Left renal cortex interstitium (tissue), 4 donors: ENCODE measurements at places on chromosomes 2 and 18.
A peak's percentile ranks its signal among the peaks of the same experiment; 100 is the strongest.

DNA sequence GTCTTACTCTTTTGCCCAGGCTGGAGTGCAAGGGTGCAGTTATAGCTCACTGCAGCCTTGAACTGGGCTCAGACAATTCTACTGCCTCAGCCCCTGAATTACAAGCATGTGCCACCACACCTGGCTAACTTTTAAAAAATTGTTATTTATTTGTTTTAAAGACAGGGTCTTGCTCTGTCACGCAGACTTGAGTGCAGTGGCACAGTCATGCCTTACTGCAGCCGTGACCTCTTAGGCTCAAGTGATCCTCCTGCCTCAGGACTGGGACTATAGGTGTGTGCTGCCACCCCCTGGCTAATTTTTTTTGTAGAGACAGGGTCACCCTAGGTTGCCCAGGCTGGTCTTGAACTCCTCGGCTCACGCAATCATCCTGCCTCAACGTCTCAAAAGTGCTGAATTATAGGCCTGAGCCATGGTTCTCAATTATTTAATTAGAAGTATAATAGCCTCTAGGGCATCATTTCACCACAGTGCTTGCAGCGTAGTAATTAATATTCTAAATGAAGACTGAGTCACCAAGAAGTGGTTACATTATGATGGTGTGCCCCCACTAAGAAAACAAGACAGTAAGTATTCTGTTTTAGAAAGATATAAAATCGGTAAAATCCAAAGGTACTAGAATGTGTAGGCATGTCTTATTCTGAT lies 69.6 kb downstream of the EML4 start:
- DNase-seq = no peak

GRCh38 chr2:175253871-175254270 lies 72.4 kb upstream of the ATP5MC3 start:
- DNase-seq = no peak

DNA sequence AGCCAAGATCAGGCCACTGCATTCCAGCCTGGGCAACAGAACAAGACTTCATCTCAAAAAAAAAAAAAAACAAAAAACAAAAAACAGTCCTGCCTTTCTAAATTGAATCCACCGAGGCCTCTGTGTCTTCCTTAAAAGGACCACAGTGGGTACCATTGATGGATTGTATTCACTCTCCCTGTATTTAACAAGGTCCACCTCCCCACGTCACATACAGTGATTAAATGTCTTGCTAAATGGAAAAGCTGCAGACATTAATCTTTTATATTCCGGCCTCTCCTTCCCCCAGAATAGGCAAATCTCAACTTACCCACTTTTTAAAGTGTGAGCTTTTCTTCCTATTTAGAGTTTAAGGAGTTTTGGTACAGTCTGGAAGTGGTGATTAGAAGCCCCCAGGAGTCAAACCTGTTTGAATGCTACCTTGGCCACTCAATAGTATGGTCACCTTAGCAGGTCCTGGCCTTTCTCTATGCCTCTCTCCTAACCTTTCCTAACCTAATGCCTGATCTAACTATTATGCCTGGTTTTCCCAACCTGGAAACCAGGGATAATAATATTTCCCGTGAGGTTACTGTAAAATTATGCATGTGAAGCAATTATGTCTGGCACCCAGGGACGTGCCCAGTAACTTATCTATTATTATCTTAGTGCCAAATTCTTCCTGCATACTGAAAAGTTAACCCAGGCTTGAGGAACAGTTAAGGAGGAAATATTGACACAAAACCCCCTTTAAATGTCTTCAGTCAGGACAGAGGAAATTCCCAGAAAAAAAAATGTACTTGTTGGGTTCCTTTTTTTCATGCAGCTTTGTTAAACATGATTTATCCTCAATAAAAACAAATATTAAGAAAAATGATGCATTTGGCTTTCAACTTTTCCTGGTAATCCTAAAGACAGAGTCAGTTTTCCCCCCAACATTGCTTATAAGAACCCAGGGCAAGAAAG lies 3.1 kb downstream of the NFE2L2 start:
- peak; percentile 17 for DNase-seq

- DNase-seq = no peak
These were observed 3.0 kb downstream of the SH2D6 start for GRCh38 chr2:85421260-85422071.

DNA sequence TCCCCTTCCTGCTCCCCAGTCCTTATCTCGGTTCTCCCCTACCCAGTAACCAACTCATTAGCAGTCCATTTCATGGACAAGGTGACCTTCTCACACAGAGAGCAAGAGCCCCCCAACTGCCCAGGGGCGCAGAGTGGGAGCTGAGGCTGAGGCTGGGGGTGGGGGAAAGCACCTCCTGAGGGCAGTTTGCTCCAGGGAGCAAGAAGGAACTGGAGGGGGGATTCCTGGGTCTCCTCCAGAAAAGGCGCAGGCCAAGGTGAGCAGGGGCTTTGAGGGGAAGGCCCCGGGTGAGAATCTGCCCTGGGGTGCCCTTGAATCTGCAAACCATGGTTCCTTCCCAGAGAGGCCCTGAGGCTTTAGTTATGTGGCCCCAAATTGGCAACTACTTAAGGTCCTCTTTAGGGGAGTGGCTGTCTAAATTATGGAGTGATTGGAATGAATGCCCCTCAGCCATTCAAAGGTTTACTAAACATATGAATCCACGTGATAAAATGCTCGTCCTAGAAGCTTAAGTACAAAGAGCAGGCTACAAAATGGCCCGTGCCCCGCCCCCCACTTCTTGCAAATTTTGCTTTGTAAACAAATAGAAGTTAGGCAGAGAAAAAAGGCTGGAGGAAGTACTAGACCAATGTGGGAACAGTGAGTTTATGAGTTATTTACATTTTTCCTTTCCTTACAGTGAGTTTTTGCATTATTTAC lies 123.5 kb upstream of the HS6ST1 start:
- no peak for DNase-seq

DNA sequence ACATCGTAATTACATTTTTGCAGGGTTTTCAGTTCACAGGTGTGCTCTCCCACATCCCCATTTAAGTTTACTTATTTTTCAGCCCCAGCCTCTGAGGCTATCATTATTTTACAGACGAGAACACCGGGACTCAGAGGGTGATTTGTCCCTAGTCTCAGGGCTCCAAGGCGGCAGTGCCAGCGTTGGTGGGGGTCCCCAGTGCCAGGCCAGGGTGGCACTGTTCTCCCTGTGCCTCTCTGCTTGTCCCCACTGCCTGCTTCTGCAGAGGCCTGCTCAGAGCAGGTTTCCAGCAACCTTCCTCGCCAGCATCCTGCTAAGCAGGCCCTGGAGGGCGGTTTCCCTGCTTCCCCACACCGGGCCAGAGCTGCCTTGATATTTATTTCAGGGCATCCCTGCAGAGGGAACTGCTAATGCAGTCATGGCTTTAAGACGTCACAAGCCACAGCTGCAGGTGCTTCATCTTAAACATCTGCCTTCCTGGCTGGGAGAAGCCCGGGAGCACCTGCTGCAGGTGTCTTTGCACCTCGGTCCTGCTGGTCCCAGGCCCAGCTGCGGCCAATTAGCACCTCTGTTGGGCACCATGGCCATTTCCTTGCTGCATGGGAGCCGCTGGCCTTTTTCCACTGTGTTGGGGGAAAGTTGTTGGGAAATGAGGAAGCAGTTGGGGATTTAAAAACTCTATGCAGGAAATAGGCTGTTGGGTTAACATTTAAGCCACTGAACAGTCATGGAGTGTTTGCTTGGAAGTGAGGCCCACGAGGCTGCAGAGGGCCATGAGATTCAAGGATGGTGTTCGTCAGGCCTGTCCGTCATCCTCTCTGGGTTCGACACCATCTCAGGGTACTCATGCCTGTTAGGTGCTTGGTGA lies 22.8 kb downstream of the HPCAL1 start:
- DNase-seq = no peak

GRCh38 chr2:231602859-231603467 lies 10.3 kb downstream of the TEX44 start:
- no peak for DNase-seq

GRCh38 chr2:108084311-108084710 lies 98.0 kb downstream of the SLC5A7 start:
- DNase-seq = no peak
